LoVo (cell line): ENCODE measurements at places on chromosomes 2 and 18.

GRCh38 chr2:30736461-30737325 is 70.6 kb downstream of the CAPN13 start:
- DNase-seq = no peak

GRCh38 chr2:3451926-3452671 is 67.2 kb downstream of the ADI1 start:
- DNase-seq = no peak

GRCh38 chr2:227816507-227817294 is 3.1 kb downstream of the CCL20 start:
- no peak for DNase-seq

DNA sequence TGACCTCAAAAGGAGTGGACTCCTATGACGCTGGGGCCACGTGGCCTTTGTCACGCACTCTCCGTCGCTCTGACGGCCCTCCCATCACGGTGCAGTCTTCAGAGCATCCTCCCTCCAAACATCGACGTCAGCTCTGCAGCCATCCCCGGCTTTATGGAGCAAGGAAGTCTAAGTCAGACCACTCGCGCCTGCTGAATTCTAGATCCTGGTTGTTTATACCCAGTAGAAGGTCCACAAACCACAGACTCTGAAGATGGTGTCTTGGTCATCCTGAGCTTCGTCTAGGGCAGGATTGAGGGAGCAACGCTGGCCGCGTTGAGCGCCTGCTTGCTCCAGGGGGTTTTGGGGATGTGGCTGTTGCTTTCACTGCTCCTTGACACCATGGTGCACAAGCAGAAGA is 228.0 kb upstream of the SALL3 start:
- no peak for DNase-seq

- DNase-seq = no peak
Measured at GRCh38 chr2:144078106-144078505, 441.8 kb downstream of the ZEB2 start.

GRCh38 chr18:50938912-50939311 is 28.9 kb upstream of the ELAC1 start:
- DNase-seq = no peak

GRCh38 chr2:224764565-224765236 is 48.5 kb upstream of the CCDC195 start:
- DNase-seq = no peak

DNA sequence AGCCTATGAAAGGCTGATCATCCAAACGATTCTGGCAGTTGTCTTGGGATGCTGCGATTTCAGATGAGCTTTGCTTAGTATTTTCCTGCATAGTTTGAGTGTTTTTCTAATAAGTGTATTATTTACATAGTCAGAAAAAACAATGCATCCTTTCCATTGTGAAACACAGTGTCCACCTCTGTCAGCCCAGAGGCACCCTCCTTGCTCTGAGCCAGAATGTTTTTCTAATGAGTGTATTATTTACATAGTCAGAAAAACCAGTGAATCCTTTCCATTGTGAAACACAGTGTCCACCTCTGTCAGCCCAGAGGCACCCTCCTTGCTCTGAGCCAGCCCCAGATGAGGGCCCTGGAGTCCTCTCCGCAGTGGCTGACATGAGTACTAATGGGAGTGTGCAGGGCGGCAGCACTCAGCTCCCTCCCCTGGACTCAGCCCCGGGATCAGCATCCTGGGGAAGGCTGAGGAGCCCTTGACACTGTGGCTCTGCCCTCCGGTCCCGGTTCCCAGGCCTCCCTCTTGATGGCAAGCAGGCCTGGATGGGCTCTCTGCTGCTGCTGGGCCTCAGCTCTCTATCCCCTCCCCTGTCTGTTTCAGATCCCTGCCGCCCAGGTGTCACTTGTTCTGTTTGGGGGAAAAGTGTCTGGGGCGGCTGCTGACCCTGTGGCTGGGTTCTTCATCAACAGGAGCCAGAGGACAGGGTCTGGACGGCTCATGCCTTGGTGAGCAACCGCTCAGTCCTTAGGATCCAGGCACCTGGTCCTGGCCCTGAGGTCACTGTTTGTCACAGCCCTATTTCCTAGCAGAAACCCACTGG is 5.9 kb downstream of the MFSD2B start:
- peak; percentile 58 for DNase-seq

DNA sequence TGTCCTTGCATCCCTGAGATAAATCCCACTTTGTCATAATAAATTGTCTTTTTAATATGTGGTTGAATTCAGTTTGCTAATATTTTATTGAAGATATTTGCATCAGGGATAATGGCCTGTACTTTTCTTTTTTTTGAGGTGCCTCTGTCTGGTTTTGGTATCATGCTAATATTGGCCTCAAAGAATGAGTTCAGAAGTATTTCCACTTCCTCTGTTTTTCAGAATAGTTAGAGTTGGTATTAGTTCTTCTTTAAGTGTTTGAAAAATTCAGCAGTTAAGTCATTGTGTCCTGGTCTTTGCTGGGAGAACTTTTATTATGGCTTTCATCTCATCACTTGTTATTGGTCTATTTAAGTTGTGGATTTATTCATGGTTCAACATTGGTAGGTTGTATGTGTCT is 464.1 kb upstream of the CRIM1 start:
- no peak for DNase-seq

- no peak for DNase-seq
Measured at GRCh38 chr2:187964746-187965145, 326.9 kb upstream of the GULP1 start.

GRCh38 chr2:70124983-70125480 is 37.8 kb downstream of the PCBP1 start:
- peak; percentile 55 for DNase-seq

DNA sequence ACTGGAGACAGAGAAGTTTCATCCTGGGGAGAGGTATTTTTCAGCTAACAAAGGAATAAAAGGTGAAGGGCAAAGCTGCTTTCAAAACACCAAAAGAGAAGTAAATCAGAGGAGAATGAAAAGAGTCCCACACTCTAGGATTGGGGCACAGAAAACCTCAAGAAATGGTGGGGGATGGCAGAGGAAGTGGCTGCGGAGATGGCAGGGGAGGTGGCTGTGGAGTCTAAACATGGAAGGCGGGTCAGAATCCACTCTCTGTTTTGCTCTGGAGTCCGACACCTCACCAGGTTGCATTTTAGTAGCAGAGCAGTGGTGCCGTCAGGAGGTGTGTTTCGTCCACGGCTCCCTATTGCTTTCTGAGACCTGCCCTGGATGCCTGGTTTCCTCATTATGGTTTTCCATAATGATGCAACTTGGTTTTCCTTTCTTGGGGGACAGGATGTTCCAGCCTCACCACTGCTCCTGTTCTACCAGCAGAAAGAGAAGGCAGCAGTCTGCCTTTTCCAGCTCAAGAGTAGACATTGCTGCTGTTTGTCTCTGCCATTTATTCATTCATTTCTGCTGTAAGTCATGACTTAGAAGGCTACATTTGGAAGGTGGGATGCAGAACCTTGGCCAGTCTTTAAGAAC is 188.7 kb downstream of the ANKRD44 start:
- DNase-seq = no peak

- no peak for DNase-seq
Measured at GRCh38 chr2:46444732-46445131, 34.6 kb upstream of the TMEM247 start.

DNA sequence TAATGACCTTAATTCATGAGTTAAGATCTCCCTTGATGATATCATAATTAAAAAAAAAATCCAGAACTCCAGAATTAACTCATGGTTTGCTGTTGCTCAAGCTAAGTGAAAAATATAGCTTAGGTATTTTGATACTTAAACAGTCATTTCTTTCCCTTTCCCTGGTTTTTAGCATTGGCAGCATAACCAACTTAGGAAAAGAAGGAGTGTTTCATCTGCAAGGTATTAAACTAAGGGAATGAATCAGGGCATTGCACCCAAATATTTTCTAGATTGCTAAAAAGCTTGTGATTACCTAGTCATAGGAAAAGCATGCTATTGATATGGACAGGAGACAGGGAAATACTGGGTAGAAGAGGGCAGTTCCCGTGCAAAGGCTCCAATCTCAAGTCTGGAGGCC is 207.2 kb downstream of the LRP1B start:
- no peak for DNase-seq

DNA sequence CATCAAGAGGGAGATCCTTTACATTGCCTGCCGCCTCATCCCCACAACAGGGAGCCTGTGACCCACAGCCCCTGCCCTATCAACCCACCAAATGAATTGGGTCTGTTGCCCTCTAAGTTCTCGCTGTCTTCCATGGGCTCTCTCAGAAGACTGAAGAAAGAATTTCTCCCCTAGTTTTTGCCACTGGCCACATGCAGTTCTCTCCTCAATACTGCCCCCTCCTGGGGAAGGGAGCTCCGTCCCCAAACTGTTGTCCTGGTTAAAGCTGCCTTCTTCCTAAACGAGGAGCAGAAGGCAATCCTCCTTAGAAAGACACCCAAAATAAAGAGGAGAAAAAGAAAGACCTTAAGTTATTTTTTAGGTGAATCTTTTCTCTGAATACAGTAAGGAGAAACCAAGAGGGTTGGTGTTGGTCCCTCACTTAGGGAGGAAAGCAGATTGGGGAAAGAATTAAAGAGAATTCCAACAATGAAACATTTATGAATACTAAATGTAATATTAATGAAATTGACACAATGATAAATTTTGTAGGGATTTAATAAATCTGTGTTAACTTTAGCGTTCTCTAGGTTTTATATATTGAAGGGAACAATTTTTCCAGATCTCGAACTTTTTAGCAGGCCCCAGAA is 31.1 kb upstream of the SATB2 start:
- DNase-seq = peak; percentile 29

- DNase-seq = no peak
Measured at GRCh38 chr2:163774862-163775261, 39.1 kb upstream of the FIGN start.

DNA sequence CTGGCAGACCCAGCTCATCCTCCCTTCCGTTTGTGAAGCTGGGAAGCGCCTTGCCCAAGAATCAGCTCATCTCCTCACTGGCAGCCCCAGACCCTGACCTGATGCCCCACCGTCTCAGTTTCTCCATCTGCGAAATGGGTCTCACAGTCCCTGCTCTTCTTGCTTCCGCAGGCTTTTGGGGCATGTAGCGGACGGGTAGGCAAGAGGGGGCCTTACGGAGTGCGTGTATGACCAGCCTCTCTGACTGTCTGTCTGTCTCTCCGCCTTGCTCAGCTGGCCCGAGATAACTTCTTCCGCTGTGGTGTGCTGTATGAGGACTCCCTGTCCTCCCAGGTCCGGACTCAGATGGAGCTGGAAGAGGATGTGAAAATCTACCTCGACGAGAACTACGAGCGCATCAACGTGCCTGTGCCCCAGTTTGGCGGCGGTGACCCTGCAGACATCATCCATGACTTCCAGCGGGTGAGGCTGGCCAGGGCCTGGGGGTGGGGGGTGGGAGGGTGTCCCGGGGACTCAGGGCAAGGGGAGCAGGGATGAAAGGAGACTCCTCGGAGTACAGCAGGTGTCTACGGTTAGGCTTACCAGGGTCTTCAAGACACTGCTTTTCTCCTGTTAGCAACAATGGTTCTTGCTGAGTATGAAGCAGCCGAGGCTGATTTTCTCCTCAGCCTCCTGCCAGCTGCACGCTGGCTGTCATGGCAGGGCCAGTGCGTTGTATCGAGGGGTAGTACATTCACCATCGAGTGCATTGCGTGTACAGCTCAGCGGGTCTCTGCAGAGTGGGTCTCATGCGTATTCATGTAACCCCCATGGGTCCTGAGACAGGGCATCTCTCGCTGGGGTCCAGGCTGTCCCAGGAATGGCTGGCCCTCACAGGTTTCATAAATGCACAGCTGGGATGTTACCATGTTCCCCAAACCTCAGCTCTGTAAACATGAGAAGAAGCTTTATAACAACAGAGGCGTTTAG is 10.9 kb downstream of the ITM2C start:
- no peak for DNase-seq

DNA sequence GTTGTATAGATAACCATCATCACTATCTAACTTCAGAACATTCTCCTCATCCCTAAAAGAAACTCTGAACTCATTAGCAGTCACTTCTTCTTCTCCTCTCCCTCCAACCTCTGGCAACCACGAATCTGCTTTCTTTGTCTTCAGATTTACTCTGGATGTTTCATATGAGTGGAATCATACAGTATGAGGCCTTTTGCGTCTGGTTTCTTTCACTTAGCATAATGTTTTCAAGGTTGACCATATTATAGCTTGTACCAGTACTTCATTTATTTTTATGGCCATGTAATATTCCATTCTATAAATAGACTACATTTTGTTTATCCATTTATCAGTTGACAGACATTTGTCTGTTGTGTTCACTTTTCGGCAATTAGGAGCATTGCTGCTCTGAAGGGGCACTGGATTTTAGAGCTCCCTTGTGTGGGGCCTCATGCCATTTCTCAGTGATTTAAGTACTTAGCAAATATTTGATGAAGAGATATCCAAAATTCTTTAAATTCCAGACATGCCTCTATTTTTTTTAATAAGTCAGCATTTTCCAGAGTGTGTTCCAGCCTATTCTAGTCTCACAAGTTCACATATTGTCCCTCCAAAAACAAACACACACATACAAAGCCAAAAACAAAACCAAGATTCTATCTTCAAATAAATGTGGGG is 22.5 kb upstream of the MAP3K20 start:
- no peak for DNase-seq
